ENCODE measurements at places on chromosomes 6 and 20. TPM values are rescaled to one million over a fixed set of nuclear protein-coding genes. Genes with fewer than 3 reads are reported as not detected.
A peak's percentile ranks its signal among the peaks of the same experiment; 100 is the strongest.

DNA sequence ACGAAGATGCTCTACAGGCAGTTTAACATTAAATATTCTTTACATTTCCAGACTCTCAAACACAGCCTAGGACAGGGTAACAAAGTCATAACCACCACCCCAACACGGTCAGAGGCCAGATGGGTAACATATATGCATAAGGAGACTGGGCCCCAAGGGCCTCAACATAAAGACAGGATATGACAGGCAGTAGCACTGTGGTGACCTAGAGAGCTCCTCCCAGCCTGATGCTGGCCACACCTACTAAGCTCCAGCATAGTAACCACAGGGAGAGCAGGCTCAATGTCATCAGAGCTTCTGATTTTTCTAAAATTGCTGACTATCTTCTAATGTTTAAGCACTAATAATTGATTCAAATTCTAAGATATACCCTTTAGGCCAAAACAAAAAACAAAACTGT, 21.7 kb downstream of the SMLR1 start:
- no peaks in the 10 kb centered on the region for H3K4me1 ChIP-seq
- no peak for DNase-seq
- H3K27ac ChIP-seq = no peak overlapping the region

DNA sequence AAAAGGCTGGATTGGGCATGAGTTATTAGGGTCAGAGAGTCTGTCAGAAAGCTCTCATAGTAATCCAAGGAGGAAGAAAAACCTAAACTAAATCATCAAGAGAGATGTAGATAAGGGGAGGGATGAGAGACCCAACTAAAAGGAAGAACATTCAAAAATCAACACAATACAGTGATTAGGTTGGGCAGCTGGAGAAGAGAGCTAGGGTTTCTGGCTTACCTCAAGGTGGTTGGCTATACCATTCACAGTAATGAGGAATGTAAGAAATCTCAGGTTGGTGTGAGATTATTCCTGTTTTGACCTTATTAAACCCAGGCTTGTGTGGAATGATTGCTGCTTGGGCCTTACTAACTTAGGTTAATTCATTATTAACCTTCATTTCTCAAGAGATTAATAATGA, 6.2 kb upstream of the COX7A2 start:
- H3K4me1 ChIP-seq = peaks cover under 1% of the 10 kb centered on the region
- no peak overlapping the region for H3K4me3 ChIP-seq

DNA sequence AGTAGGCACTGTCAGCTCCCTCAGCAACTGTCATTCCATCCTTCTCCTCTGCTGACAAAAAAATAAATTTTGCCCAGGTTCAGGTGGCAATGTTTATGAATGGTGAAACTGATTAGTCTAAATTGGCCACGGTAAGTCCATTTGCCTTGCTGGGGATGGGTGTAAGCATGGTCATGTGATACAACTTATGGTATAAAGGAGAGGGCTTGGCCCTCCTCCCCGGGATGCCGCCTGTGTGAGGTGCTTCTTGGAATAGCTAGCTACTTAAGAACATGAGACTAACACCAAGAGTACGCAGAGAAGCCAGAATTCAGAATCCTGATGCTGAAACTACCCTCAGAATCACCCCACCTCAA, 94.4 kb upstream of the MAP7 start:
- no peak overlapping the region for H3K4me3 ChIP-seq
- H3K36me3 ChIP-seq = peaks cover under 1% of the 10 kb centered on the region
- peaks cover 38% of the 10 kb centered on the region for H3K4me1 ChIP-seq
- no peak for DNase-seq
- no peaks in the 10 kb centered on the region for H3K27me3 ChIP-seq

DNA sequence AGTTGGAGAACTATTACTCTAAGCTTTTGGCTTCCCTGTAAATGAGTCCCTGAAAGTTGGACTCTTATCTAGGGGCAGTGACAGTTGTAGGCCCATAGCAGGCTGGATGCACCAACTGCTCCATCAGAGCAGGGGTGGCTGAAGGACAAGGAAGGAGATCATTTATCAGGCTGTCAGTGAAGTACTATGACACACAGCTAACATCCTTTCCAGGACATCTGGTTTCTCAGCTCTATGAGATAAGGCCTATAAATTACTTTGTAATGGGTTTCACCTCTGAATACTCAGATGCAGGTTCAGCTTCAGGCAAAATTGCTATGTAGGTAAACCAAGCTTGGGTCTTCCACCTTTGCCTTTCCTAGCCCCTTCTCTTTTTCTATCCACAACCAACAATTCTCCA, 468.5 kb downstream of the KIF16B start:
- H3K4me3 ChIP-seq = no peak overlapping the region
- no peaks in the 10 kb centered on the region for H3K36me3 ChIP-seq

- H3K27ac ChIP-seq = no peak overlapping the region
- H3K27me3 ChIP-seq = no peaks in the 10 kb centered on the region
- no peak overlapping the region for H3K4me3 ChIP-seq
- no peak for DNase-seq
Measured at GRCh38 chr6:74603322-74604076, 602.4 kb downstream of the COL12A1 start.

DNA sequence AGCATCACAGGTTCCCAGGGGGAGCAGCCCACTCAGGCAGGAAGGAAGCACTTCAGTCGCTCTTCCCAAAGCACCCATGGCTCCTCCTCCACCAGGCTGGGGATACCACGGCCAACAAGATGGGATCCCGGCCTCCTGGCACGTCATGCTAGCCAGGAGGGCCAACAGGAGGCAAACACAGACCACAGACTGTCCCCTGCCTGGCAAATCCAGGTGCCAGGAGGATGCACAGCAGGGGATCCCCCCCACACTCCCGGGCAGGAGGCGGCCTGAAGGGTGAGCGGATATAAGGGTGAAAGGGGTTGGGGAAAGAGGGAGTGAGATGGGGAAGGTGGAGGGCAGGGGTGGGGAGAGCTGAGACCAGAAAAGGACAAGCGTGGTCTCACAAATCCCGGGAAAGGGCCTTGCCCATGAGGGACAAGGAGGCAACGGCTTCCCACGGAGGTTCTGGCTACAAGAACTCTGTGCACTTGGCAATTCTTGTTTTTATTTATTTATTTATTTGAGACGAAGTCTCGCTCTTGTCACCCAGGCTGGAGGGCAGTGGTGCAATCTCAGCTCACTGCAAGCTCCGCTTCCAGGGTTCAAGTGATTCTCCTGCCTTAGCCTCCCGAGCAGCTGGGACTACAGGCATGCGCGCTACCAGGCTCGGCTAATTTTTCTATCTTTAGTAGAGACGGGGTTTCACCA, 7.2 kb downstream of the PXDC1 start:
- no peaks in the 10 kb centered on the region for H3K27me3 ChIP-seq
- peak overlapping the region; percentile 97 for H3K27ac ChIP-seq
- peak overlapping the region; percentile 94 for H3K4me3 ChIP-seq
- peaks cover 72% of the 10 kb centered on the region for H3K4me1 ChIP-seq
- H3K36me3 ChIP-seq = peaks cover 17% of the 10 kb centered on the region
- no peak for DNase-seq

- H3K27me3 ChIP-seq = no peaks in the 10 kb centered on the region
- no peak overlapping the region for H3K4me3 ChIP-seq
- no peak overlapping the region for H3K27ac ChIP-seq
- H3K36me3 ChIP-seq = peaks cover 42% of the 10 kb centered on the region
Measured at GRCh38 chr6:43781941-43782704, 12.1 kb downstream of the VEGFA start.

DNA sequence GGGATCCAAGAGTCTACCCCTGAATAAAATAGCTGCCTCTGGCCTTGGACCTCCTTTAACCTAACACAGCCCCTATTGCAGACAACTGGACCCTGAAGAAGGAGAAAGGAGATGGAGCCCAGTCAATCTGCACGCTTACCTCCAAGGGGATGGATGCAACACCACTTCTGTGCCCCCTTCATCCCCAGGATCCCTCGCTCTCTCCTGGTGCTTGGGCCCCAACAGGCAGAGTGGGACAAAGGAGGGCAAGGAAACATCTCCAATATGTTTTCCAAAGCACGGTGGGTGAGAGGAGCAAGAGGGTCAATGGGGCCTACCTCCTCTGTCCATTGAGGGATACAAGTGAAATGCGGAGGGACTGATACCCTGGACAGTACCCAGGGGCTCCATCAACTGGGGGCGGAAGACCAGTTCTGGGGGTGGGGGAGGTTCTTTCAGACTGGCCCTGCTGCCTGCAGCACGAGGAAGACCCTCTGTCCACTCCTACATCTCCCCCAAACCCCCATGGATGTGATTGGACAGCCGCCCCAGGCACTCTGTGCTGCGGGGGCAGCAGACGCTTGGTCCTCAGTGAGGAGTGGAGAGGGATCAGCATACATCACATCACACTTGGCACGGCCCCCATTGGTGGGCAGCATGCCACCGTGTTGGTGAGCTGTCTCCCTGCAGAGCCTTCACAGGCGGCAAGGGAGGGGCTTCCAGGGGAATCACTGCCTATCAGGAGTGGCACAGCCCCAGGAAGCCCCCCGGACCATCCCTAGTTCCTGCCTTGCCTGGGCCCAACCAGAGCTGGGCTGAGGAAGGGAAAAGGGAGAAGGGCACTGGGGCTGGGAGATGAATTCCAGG, 70.6 kb downstream of the MRPL14 start:
- no peaks in the 10 kb centered on the region for H3K36me3 ChIP-seq
- H3K27ac ChIP-seq = peak overlapping the region; percentile 90
- no peak overlapping the region for H3K4me3 ChIP-seq
- peaks cover 22% of the 10 kb centered on the region for H3K4me1 ChIP-seq

ZSCAN23 gene
- 1.6 TPM for total RNA-seq

DNA sequence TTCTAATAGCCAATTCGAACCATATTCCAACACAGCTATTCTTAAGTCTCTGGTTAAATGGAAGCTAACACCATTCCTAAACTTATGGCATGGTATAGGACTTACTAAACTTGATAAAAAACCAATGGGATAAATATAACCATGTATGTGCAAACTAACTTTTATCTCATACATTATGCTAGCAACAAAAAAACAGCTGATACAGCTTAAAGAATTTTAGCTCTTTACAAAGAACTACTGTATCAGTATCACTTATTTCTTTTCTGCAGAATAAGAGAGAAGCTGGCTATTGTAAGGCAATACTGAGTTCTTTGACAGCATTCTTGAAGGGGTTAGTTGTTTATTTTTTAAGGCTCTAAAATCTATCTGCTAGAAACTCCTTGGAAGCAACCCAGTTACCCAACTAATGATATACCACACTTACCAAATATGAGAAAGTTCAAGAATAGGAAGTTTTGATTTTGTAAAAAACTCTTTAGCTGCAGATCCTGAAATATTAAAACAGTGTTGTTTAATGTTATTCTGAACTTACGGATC, 44.9 kb downstream of the REPS1 start:
- no peak for DNase-seq
- peaks cover 6% of the 10 kb centered on the region for H3K4me1 ChIP-seq
- H3K27me3 ChIP-seq = no peaks in the 10 kb centered on the region
- no peaks in the 10 kb centered on the region for H3K36me3 ChIP-seq

RAET1E gene
- not detected for total RNA-seq

DNA sequence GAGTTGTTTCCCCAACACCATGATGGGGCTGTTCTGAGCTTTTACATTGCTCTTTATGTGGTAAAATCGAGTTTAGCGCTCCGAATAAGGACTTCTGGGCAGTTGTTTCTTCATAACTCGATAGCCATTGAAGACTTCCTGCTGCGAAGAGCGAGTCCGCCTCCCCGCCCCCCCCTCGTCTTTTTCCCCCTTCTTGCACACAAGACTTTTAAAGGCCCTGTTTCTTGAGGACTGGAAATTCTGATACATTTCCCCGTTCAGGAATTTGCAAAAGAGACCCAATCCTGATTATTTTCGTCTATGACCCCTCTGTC, 1.5 kb upstream of the CITED2 start:
- H3K4me3 ChIP-seq = peak overlapping the region; percentile 96
- DNase-seq = no peak
- no peaks in the 10 kb centered on the region for H3K36me3 ChIP-seq
- H3K4me1 ChIP-seq = peaks cover 20% of the 10 kb centered on the region
- no peaks in the 10 kb centered on the region for H3K27me3 ChIP-seq

- H3K4me3 ChIP-seq = no peak overlapping the region
- no peaks in the 10 kb centered on the region for H3K36me3 ChIP-seq
- no peak for DNase-seq
- no peaks in the 10 kb centered on the region for H3K4me1 ChIP-seq
- H3K27ac ChIP-seq = no peak overlapping the region
Measured at GRCh38 chr20:2349801-2350200, 30.9 kb upstream of the TGM6 start.

CABLES2 gene
- total RNA-seq = 2.1 TPM

- H3K4me3 ChIP-seq = no peak overlapping the region
- no peak overlapping the region for H3K27ac ChIP-seq
- H3K27me3 ChIP-seq = no peaks in the 10 kb centered on the region
- H3K4me1 ChIP-seq = no peaks in the 10 kb centered on the region
- DNase-seq = no peak
- no peaks in the 10 kb centered on the region for H3K36me3 ChIP-seq
Measured at GRCh38 chr20:12906361-12906760, 102.4 kb upstream of the SPTLC3 start.

BPIFB1 gene
- total RNA-seq = not detected

GRCh38 chr6:167831281-167831828, 4.6 kb downstream of the AFDN start:
- DNase-seq = no peak
- H3K27ac ChIP-seq = no peak overlapping the region
- H3K36me3 ChIP-seq = no peaks in the 10 kb centered on the region
- peaks cover 7% of the 10 kb centered on the region for H3K4me1 ChIP-seq
- no peak overlapping the region for H3K4me3 ChIP-seq
- H3K27me3 ChIP-seq = no peaks in the 10 kb centered on the region
